ENCODE measurements at places on chromosomes 2 and 18.
A peak's percentile ranks its signal among the peaks of the same experiment; 100 is the strongest.

DNA sequence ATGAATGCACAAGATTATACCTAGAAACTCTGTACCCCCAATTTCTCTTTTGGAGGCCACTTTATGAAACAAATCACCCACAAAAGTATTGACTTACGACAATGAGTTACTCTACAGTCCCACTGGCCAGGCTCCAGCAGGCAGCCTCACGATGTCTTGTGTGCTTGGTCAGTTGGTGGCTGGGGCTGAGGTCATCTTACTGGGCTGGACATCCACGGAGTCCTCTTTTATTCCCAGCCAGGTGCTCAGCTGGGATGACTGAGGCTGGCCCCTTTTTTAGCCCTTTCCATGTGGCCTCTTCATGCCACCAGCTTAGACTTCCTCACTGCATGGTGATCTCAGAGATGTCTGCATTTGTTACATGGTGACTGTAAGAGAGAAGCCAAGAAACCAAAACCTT lies 8.9 kb upstream of the ID2 start:
- no peak for DNase-seq

DNA sequence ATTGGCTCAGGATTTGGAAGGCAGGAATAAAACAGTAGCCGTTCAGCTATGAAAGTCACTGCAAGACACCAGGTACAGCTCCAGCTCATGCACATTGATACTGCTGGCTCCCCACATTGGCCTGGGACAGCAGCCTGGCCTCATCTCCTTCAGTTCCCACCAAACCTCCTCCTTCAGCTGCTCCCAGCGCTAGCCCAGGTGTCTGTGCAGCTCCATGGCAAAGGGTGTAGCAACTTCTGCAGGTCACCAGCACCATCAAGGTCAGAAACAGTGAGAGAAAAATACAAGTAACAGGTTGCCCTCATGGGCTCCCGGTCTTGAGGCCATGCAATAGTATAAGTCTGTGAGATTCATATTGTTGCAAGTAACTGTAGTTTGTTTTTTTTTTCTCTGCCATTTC lies 216.7 kb upstream of the CTAGE1 start:
- no peak for DNase-seq

- peak; percentile 3 for DNase-seq
Observed at GRCh38 chr2:133777574-133777960, 209.3 kb upstream of the NCKAP5 start.

DNA sequence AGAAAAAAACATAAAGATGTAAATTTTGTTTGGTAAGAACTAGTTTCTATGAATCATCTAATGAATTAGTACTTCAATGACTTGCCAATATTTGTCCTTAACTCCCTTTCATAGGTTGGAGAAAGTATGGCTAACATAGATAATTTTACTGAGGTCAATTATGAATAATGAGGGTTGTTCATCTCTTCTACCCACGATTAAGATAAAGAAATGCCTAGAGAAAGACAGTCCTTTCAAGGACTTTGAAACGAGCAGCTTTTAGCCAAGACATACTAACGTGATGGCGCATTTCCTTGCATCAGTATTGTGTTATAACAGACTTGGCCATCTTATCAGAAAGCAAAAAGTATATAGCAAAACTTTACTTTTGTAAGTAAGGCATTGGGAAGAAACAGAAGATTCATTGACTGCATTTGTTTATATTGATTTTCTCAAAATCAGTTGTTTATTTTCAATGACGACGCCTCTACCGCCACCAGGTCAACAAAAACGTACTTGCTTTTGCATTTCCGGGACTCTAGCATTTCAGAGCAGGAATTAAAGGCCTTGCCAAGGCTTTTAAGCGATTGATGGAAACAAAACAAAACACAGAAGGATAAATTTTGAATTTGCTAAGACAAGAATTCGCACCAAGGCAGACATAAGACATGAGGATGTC lies 961 bp downstream of the RBM43 start:
- no peak for DNase-seq

GRCh38 chr2:97740590-97741182 lies 27.3 kb downstream of the ZAP70 start:
- no peak for DNase-seq

GRCh38 chr2:106175086-106175850 lies 18.8 kb downstream of the UXS1 start:
- no peak for DNase-seq

- DNase-seq: no peak
Observed at GRCh38 chr18:58758046-58758445, 86.8 kb downstream of the MALT1 start.

GRCh38 chr2:7242189-7242867 lies 325.1 kb downstream of the RNF144A start:
- no peak for DNase-seq

- no peak for DNase-seq
Observed at GRCh38 chr2:53842891-53843290, 16.9 kb downstream of the GPR75 start.

DNA sequence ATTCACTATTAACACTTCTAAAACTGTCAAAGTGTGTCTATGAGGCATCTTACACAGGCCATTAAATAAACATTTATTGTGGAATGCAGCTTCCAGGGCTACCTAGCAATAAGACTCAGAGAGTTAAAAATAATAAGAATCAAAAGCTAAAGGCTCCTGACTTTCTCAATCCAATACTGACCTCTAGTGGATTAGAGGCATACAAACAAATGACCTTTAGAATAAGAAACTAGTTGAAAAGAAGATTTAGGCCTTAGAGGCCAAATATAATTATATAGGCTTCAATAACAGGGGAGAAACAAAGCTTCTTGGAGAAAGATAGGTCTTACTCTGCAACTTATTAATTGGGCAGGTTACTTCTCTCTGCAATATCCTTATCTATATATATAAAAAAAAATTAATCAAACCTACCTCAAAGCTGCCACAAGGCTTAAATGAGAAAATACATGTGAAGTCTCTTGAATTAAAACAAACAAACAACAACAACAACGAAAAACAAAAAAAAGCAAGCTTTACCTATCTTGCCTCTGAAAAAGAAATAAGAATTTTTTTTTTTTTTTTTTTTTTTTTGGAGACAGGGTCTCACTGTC lies 246.1 kb downstream of the EXOC6B start:
- no peak for DNase-seq

GRCh38 chr2:152336119-152336853 lies 1.3 kb downstream of the FMNL2 start:
- DNase-seq: no peak

GRCh38 chr2:180075870-180076269 lies 68.8 kb upstream of the CWC22 start:
- DNase-seq: no peak

DNA sequence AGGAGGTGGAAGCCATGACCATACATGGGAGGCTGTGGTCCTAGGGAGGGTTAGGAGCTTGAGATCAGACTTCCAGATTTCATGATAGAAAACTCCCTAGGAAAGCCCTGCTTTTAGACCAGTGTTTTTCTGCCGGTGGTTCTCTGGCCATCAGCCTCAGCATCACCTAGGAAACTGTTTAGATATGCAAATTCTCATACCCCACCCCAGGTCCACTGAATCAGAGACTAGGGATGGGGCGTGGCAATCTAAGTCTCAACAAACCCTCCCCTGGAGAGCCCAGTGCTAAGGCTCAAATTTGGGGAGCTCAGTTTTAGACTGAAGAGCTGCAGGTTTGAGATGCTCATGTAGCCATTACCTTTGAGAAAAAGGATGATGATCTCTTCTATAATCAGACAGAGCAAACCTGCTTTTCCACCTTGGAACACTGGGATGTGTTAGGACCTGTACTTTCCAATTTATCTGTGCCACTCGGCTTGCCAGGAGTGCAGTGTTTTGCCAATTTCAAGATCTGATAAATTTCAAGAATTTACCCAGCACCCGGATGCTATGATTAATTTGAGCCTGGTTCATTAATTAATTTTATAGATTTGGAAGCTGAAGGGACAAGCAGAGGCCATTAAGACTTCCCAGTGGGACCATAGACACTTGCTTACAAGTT lies 31.5 kb upstream of the LYPD6B start:
- no peak for DNase-seq

DNA sequence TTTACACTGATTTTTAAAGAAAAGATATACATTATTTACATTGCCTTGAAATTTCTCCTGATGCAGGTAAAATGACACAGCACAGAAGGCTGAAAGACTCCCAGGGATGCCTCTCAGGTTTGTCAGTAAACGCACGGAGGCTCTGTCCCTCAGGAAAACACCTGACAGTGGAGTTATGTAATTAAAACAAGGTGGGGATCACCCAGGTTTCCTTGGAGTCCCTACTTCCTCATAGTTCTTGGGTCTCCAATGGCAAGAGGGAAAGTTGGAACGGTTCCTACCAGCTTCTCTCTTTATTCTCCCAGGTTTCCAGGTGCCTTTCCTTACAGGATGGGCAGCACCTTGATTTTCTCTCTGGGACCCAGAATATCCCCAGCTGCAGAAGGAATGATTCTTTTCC lies 654.8 kb downstream of the SLC4A3 start:
- no peak for DNase-seq

DNA sequence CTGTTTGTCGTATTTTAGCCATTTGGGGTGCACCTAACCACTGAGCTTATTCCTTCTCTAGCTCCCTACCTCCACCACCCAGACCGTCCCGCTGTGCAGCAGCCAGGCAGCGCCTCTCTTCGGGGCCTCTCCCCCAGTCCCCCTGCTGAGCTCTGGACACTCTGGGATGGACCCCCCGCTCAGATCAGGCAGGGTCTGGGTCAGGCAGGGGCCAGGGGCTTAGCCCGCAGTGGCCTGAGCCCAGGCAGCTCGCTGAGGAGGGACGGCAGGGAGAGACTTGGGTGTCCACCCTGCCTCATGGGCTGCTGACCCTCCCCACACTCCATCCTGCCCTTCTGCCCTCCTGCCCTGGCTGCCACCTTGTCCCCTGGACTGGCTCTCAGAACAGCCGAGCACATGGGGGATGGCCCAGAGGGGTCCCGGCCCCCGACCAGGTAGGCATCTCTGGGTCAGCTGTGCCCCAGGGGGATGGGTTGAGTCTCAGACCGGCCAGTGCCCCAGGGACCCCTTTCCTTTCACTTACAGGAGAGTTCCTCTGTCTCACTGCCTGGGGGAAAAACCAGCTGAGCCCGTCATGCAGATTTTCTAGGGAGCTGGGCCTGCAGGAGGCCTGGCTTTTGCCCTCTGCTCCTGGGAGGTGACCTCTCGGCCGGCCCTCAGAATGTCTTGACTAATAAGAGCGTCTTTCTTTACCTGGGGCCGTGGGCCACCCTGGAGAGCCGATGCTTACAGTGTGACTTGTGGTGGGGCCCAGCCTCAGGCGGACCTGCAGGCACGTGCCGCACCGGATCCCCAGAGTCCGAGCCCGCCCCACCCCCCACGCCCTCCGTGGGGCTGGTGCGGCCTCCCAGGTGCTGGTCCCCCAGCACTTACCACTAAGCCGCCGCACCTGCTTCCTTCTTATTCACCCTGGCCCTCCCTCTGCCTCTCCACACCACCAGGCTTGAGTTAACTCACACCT lies 22.8 kb upstream of the PXDN start:
- no peak for DNase-seq

GRCh38 chr2:166246901-166247300 lies 119.1 kb upstream of the SCN1A start:
- no peak for DNase-seq

GRCh38 chr2:53437371-53437770 lies 330.2 kb upstream of the CHAC2 start:
- no peak for DNase-seq

DNA sequence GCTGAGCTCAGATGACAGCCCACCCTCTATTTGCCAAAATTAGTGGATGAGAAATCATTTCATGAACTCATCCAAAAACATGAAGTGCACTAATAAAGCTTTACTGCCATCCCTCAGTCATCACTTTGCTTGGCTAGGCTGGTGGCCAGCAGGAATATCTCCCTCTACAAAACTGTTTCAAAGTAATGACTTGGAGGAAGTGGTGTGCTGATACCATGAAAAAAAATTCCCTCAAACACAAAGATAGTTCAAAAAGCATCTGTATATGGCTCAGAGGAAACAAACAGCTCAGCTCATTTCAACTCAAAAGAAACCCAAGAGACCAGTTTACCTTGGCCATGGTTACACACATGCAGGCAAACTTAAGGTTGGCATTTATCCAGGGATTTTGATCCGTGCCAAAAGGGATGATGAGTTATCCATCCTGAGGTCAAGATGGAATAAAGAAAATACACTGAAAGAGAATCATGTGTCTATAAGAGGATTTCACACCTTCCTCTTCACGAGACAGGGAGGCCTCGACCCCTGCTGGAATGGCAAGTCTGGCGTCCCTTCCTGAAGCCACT lies 18.4 kb upstream of the WIPF1 start:
- no peak for DNase-seq

GRCh38 chr18:55506074-55506473 lies 81.9 kb downstream of the TCF4 start:
- no peak for DNase-seq

GRCh38 chr18:57429167-57430078 lies 5.8 kb upstream of the ONECUT2 start:
- no peak for DNase-seq

GRCh38 chr2:22950431-22950830 lies 434.5 kb upstream of the KLHL29 start:
- no peak for DNase-seq

- no peak for DNase-seq
Observed at GRCh38 chr2:156077041-156077742, 255.3 kb downstream of the NR4A2 start.

GRCh38 chr2:190105554-190105953 lies 43.0 kb upstream of the MSTN start:
- DNase-seq: no peak

DNA sequence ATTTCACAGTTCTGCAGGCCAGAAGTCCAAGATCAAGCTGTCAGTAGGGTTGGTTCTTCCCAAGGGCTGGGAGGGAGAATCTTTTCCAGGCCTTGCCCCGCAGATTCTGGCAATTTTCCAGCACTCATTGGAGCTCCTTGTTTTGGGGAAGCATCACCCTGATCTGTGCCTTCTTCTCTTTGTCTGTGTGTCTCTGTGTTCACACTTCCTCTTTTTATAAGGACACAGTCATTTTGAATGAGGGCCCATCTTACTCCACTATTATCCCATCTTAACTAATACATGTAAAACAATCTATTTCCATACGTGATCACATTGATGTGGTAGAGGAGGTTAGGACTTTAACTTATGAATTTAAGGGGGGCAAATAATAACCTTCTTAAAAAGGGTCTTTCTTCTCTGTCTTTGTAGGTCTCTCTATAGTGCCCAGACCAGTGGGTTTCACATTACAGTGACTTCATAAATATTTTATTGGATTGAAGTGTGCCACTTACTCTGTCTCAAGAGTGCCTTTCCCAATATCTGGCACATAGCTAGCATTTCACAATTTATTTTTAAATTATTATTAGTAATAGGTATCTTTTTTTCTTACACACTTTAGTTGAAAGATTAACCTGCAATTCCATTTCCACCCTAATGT lies 68.9 kb upstream of the CBLN2 start:
- DNase-seq: no peak

DNA sequence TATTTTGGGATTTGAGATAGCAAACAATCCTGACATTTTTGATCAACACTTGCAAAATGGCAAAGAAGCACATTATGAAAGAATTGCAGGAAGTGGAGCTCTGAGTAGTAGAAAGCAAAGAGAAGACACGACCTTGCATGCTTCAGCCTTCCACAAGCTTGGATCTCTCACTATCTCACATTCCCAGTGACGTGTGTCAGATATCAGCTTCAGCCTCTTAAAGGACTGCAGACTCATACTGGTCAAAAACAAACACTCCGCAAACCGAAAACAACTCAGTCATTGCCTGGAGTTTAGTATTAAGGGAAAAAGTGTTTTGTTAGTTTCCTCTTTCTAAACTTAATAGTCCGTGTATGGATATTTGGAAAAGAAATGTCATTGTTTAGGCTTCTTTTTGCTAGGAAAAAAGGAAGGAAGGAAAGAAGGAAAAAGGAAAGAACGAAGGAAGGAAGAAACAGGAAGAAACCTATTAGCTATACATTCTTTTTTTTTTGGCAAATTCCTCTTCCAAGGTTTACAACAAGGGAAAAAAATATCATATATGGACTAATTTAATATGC lies 32.6 kb upstream of the SLC40A1 start:
- no peak for DNase-seq
